ENCODE measurements at places on chromosomes 4 and X.

GRCh38 chrX:3699821-3700381, 13.5 kb downstream of the PRKX start:
- DNase-seq: no peak

DNA sequence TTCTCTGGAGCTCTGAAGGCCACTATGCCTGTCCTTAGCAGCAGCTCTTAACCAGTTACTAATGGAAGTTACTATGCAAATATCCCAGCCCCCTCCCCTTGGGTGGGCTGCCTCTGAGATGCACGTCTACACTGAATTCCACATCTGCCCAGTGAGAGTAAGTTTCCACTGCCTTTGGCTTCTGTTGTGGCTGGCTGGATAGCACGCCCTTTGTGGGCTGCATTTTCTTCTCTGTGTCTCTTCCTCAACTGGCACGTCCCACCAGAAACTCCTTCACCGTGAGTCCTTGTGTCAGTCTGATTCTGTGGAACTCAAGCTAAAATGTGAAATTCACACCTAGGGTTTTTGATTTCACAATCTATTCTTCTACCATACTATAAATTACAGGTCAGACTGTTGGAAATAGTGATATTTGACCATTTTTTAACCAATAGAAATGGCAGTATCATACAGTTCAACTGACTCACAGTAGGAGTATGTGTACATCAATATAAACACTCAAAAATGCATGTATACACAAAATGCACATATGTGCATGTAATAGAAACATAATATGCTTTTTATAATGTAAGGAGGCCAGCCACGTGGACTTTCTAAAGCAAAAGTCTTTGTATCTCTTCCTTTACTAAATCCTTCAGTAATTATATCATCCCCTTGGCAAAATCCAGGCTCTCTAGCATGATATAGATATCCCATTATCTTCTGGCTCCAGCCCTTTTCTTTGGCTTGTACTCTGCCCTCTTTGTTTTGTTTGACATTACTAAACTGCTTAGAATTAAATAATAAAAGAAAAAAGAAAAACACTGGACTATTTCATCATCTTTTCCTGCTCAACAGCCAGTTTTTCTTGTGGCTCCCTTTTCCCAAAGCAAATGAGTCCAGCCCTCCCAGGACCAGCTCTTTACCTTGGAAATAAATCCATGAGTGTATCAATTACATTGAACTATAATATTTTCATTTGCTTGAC, 33.2 kb upstream of the LDB2 start:
- DNase-seq: no peak

DNA sequence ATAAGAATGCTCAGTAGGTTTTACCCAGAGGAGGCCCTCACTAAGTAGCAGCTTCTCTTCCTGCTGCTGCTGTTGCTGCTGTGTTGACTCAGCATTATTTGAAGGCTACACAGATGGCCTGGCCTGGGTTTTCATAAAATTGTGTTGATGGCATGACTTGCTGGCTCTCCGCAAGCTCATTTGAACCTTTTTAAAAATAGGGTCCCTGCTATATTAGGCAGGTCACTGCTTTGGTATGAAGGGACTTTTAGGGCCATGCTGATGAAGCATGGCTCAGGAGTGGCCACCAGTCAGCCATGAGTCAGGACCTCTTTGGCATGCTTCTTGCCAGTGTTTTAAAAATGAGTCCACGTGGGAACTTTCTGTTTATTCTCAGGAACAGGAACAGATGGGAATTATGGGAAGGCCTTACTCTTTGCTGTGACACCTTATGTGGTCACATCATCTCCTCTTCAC, 128.7 kb downstream of the MID1IP1 start:
- no peak for DNase-seq

- DNase-seq: peak; percentile 19
Observed at GRCh38 chrX:47078129-47079043, at the start of gene RGN. TSS of gene RGN (plus strand) at chrX:47078443. CDS start at chrX:47081145, 2,702 bp downstream.

- no peak for DNase-seq
Observed at GRCh38 chrX:69555481-69556041, 51.4 kb downstream of the NALF2 start.

DNA sequence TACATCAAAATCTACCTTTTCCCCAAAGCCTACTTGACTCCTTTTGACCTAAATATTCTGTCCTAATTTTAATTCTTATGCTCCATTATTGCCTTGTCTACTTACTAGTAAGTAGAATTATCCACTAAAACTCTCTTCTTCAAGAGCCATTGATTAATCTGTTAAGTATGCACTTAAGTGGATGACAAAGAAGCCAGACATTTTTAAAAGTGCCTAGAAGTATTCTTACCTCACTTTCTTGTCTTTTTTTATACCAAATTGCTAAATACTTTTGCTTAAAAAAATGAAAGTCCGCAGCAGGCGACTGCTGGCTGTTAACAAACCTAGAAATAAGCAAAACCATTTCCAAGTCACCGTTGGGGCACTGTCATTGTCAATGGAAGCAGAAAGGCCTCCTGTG, 20.1 kb upstream of the FRMPD4 start:
- DNase-seq: no peak

GRCh38 chr4:179919587-179919986, 2323.6 kb upstream of the TENM3 start:
- no peak for DNase-seq

- no peak for DNase-seq
Observed at GRCh38 chrX:21802839-21803238, 36.6 kb upstream of the MBTPS2 start.

DNA sequence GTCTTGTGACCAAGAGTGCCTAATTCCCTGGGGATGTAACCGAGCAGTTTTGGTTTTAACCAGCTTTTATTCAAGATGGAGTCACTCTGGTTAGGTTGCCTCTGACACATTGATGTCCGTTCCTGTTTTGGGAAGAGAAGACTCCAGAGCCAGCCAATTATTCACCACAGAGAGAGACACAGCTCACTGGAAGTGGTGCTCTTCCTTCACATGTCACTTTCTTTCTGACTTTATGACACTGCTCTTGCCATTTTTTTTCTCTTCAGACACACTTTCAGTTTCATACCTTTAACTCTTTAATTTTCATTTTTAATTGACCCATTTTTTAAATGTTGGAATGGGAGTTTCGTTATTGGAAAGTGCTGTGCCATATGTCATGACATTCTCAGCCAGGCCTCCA, 418.4 kb upstream of the FSTL5 start:
- DNase-seq: no peak

DNA sequence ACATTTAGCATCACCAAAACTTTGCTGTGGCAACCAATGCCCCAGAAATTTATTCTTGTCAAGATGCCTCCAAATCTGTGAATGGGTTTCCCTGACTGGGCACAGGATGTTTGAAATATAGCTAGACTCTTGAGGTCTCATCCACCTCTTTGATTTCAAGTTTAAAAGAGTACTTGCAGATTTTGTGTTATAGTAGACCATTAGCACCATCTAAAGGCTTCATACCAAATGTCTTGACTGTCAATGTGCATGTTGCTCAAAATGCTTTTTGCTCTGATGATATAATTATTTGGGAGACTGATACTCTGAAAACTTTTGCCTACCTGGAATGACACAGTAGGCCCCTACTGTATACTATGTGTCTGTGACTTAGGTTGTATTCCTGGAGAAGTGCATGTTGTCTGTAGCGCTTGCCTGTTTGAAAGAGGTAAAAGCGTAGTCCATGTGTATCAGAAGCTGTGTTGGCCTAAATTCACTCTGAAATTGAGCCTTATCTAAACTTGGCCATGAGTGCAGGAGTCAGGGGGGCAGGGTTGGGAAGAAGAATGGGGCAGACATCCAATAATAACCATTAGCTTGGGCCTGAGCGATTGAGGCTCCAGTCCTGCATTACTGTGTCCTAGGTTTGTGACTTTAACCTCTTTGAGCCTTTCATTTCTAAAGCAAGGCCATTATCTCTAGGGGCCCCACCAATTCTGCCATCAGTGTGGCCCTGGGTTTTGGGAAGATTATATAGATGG, 33.8 kb downstream of the NDP start:
- no peak for DNase-seq

GRCh38 chr4:138217567-138217966, 24.6 kb downstream of the SLC7A11 start:
- no peak for DNase-seq

GRCh38 chr4:83115656-83116285, 1.2 kb upstream of the PLAC8 start:
- DNase-seq: no peak

DNA sequence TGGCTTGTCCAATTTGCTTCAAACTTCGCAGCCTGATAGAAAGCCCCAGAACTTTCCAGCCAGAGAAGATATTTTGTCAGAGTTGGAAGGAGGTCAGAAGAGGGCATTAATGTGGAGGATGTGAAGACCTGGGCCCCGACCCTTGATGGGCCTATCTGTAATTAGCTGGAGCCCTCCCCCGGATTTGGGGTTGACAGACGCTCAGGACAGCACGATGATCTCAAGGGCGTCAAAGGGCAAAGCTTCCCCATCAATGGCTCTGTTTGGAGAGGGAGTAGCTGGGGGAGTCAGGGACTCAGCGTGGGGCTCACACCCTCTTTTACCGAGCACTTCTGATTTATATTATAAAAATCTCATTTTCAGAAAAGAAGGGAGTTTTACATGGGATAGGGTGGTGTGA, 59.0 kb upstream of the PPP2R3B start:
- no peak for DNase-seq

- no peak for DNase-seq
Observed at GRCh38 chr4:142725886-142726285, 120.2 kb downstream of the INPP4B start.

- no peak for DNase-seq
Observed at GRCh38 chr4:63085091-63085490, 1324.2 kb downstream of the TECRL start.

DNA sequence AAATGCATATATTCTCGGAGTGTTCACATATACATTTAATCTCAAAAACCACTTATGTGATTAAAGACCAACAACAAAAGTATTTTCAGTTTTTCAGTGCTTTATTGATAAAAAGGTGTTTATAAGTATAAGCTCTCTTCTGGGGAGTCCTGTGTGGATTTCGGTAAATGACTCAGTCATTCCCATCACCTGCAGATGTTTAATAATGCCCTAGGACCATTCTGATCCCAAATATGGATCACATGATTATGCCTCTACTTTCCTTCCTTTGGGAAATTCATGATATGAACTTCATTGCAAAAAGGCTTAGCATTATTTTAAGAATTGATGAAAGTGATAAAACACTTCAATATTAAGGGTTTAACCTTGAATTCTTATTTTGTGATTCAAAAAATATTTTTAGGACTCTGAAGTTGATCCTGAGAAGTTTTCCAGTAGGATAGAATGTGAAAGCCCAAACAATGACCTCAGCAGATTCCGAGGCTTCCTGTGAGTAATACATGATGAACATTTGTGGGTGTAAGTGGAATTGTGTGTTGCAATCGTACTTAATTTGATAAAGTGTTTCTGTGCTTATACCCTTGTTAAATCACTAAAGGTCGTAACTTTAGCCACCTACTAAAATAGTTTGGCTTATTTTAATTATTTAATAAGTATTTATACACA, 40.2 kb downstream of the ATP10D start:
- no peak for DNase-seq

DNA sequence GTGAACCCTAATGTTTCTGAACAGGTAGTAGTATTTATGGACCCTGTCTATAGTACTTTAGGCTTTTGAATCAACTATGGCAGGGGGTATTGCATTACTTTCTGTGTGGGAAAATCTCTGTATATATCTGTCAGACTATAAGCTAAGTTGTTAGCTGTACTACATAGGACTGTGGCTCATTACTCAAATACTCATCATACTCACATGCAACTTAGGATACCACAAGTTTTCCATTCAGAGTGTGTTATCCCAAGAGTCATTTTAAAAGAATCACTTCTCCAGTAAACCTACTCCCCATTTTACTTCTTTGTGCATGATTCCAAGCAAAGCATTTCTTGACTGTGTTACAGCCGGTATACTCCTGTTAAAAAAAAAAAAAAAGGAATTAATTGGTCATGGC, 95.6 kb downstream of the PHOX2B start:
- no peak for DNase-seq

DNA sequence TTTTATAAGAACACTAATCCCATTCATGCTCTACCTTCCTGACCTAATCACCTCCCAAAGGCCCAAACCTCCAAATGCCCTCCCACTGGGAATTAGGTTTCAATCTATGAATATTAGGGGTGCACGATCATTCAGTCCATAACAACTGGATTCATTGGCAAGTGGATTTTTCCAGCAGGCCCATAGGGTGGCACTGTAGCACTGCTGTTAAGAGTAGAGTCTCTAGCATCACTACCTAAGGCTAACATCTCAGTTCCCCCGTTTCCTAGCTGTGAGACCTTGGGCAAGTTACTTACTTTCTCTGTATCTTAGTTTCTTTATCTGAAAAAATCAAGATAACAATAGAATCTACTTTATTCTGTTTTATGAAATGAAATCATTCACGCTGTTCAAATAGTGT, 315.8 kb downstream of the STIM2 start:
- peak; percentile 30 for DNase-seq

- DNase-seq: no peak
Observed at GRCh38 chr4:74152836-74153235, 5.1 kb upstream of the MTHFD2L start.

GRCh38 chr4:139207873-139208403, 30.9 kb upstream of the ELF2 start:
- DNase-seq: no peak

GRCh38 chrX:131239057-131239456, 50.0 kb downstream of the IGSF1 start:
- DNase-seq: no peak

- DNase-seq: no peak
Observed at GRCh38 chr4:23539969-23540569, 349.8 kb downstream of the PPARGC1A start.

DNA sequence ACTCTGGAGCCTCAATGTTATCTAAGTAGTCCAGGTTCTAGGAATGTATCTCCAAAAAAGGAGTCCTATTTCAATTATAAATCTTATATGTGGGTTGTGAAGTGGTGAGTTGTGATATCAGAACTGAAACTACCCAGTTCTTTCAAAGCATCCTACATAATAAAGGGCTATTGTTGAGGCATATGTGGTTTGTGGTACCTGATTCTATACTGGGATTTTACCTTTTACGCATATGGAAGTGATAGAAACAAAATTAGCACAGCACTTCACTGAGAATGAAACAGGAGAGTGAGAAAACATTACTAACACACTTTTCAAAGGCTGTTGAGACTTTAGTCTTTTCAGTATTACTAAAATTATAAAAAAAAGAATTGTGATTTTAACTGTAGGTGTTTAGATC, 417.7 kb upstream of the GALNT7 start:
- DNase-seq: no peak

GRCh38 chr4:133581996-133582619, 433.0 kb downstream of the PCDH10 start:
- no peak for DNase-seq

DNA sequence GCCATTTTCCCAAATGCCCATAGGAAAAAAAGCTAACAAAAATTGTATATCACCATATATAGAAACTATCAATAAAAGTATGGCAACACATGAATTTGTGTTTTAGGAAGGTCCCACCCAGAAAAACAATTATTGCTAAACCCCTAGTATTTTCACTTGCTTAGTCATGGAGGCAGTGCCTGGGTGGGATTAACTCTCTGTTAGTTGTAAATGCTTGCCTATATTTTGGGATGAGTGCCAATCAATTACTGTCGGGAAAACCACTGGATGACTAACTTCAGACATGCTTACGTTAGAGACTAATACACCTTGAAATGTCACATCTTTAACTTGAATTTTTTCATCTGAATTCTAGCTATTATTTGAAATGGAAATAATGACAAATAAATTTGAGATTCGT, 33.9 kb downstream of the TMPRSS11A start:
- DNase-seq: no peak

- DNase-seq: no peak
Observed at GRCh38 chr4:180564026-180564425, 1679.2 kb upstream of the TENM3 start.

- no peak for DNase-seq
Observed at GRCh38 chrX:16953606-16954211, 7.3 kb downstream of the REPS2 start.
